Stimulated activated CD4-positive, alpha-beta T cell treated with anti-CD3 and anti-CD28 coated beads, Interleukin-2, amount 100 ng/mL, for 4 hours (primary cell): ENCODE measurements at places on chromosomes 11 and 22.

GRCh38 chr11:124768914-124769313 is 6.8 kb upstream of the ESAM start:
- no peak for DNase-seq

DNA sequence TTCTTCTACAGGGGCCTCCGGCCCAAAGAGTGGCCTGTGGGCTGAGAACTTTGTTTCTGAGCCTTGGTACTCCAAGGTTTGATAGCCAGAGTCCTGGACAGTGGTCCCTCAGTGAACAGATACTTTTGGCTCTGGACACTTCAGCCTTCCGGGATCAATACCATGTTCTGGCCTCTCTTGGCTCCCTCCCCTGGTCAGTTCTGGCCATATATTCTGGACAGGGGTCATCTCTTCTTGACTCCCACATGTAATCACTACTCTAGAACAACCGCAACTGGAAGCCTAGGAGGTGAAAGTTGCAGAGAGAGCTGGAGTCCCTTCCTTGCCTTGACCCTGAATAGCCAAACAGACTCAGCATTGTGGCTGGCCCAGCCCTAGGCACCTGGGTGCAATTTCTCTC is 2.3 kb downstream of the RTN4RL2 start:
- DNase-seq, result no peak

DNA sequence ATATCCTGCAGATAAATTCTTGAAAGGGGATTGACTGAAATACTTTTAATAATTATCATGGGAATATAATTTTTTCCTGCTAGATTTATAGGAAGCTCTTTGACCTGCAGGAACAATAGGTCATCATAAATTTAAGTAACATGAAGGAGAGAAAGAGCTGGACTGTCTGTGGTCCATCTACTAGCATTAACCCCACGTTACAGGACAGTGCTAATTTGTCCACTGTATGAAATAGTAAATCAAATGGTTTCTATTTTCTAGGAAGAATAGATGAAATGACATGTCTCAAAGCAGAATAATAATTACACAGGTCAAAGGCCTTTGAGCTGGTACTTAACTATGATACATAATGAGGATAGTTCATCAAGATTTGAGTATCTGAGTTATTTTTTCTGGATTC is 825.4 kb upstream of the CNTN5 start:
- no peak for DNase-seq

DNA sequence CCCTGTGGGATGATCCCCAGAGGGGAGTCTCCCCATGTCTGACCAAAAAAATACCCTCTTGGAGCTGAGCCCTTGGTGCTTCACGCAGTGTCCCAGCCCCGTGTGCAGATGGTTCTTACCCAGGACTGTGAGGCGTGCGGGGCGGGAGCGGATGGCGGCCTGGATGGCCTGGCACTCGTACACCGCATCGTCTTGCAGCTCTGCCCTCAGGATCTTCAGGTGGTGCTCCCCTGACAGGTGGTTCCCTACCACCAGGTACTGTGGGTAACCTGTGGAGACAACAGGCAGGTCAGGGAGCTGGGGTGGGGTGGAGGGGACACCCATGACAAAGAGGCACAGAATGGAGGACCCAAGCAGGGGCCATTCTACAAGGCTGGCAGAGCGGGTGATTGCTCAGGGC is 165.7 kb downstream of the ST3GAL4 start:
- no peak for DNase-seq

GRCh38 chr11:114832532-114833125 is 154.3 kb downstream of the NXPE2 start:
- DNase-seq, result no peak
